Stimulated activated naive CD4-positive, alpha-beta T cell (primary cell): ENCODE measurements at places on chromosomes 1 and 21.

DNA sequence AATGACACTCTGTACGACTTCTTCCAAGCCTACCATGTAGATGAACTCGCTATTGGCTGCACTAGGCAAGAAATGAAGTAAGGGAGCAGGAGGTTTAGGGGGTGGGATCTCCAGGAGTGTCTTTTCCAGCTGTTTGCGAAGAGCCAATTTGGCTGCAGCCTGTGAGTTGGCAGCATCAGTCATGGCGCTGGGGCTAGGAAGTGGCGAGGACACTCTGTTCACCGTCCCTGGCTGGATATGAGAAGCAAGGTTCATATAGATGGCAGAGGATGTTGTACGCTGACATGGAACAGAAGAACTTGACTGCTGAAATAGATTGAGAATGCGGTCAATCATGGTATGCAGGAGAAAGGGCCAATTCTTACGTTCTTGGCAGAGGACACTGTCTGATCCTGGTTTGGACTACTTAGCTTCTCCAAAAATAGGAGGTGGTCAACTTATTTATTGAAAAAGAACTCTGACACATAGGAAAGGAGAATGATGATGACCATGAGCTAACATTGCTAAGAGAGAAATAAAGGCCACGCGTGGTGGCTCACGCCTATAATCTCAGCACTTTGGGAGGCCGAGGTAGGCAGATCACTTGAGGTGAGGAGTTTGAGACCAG, 41.2 kb downstream of the SLC27A3 start:
- DNase-seq: no peak

GRCh38 chr1:79663916-79664315, 657.4 kb upstream of the ADGRL4 start:
- no peak for DNase-seq

DNA sequence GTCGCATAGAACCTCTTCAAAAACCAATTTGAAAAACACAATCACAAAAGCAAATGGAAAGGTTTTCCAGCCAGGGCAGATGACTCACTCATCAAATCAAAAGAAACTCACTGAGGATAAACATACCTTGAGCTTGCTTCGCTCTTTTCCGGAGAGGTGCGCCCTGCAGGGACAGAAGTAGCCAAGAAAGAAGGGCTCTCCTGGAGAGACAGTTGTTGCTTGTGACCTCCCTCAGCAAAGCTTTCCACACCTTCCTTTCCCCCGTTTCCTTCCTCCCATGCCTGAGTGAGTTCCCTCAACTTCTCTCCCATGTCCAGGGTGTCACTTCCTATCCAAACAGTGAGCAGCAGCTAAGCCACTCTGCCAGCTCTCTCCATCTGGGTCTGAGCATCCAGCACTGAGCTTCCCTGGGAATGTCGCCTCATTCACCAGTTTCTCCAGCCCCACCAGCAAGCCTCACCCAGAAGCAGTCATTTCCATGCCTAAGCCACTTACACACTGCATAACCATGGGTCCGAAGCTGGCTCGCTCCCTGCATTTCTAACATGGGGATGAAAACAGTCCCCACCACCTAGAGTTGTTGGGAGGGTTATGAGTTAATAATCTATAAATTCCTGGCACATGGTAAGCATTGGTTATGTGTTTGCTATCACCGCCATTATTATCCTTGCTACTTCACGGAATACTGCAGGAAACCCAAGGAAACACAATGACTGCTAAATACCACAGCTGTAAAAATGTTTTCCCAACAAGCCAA, 75.0 kb downstream of the PTPN14 start:
- DNase-seq: no peak

- no peak for DNase-seq
Measured at GRCh38 chr1:167515461-167515860, 2.9 kb downstream of the CD247 start.

GRCh38 chr1:111878649-111879048, 110.8 kb downstream of the KCND3 start:
- DNase-seq: no peak

DNA sequence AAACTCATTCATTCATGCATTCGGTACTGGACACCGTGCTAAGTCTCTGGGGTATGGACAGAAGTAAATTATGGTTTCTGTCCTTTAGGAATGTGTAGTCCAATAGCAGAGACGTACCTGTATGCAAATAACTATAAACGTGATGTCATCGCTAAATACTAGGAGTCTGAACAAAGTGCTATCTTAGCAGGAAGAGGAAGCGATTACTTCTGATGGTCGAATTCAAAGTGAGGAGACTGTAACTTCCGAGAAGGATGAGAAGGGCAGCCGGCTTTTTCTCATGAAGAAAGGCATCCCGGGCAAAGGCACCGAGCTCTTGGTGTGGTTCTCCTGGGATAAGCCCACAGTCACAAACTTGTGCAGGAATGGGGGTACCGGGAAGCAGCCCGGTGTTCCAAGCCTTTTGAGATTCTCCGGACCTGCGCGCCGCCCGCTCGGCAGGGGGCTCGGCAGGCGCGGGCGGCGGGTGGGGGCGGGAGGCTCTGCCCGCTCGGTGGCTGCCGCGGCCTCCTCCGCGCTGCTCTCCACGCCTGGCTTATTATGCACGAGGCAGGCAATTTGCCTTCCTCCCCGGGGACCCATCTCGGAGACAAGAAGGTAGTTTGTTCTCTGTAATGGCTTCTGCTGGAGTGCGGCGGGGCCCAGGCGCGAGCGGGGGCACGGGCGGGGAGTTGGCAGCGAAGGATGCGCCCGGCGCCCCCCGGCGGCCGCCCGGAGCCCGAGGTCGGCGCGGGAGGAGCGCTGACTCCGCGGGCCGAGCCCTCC, 67.5 kb upstream of the CD1D start:
- peak; percentile 32 for DNase-seq

DNA sequence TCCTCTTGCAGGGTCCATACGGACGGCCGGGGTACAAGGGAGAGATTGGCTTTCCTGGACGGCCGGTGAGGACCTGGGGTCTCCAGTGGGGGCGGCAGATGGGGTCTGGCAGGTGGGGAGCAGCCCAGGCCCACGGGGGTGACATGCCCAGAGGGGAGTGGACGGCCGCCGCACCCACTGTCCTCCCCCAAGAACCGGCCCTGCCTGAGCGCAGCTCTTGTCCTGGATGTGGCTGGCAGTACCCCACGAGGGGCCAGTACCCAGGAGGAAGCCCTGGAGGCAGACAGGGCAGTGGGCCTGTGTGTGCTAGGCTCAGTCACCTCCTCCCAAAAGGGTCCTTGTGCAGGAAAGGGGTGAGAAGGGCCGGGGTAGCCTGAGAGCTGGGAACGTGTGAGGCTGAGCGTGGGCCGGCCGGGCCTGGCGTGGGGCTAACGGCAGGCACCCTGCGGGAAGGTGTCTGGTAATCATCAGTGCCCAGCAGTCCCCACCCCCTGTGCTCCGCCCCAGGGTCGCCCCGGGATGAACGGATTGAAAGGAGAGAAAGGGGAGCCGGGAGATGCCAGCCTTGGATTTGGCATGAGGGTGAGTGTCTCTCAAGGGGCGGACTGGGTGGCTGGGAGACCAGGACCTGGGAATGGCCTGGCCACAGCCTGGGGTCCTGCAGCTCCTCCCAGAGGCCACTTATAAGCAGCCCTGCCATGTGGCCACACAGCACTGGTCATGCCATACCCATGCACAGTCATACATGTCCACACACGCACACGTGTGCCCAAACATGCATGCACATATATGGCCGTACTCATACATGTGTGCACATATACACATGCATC, 47.2 kb downstream of the SLC19A1 start:
- DNase-seq: no peak

- no peak for DNase-seq
Measured at GRCh38 chr1:227780101-227781044, 35.1 kb upstream of the PRSS38 start.

GRCh38 chr1:243526180-243526579, 270.3 kb downstream of the SDCCAG8 start:
- no peak for DNase-seq

DNA sequence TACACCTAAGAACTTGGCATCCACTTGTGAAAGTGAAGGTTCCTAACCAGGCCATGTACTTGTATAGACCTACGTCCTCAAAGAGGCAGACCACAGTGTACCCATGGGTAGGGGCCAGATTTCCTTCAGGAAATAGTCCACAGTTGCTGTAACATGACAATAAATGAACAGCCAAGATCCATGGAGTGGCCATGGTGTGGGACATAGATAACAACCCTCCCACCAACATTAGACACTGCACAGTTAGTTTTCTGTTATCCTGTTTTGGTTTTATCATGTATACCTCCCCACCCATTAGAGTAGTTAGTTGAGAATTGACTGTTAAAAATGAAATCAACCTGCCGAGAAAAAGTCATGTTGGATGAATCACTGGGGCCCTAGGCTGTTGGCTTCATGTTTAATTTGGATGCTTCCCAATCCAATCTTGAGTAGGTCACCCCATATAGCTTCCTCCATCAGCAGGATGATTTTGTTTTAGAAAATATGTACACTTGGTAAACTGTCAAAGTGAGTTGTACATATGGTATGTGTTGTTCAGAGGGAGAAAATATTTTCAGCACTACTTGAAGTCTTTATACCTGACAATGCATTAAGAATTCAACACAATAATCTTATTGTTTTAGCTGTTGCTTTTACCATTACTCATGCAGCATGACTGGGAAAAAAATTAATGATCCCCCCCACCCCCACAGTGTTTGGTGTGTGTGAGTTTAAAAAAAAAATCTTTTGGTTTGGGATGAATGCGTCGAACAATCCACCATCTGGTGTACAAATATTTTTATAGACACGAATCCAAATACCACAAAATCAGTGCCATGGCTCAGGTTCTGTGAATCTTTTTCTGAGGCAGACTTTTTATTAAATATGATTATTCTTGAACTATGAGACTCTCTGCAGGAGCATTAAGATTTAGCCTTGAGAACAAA, 88.3 kb upstream of the ARHGAP29 start:
- no peak for DNase-seq

- no peak for DNase-seq
Measured at GRCh38 chr1:87642581-87643221, 314.0 kb downstream of the LMO4 start.

DNA sequence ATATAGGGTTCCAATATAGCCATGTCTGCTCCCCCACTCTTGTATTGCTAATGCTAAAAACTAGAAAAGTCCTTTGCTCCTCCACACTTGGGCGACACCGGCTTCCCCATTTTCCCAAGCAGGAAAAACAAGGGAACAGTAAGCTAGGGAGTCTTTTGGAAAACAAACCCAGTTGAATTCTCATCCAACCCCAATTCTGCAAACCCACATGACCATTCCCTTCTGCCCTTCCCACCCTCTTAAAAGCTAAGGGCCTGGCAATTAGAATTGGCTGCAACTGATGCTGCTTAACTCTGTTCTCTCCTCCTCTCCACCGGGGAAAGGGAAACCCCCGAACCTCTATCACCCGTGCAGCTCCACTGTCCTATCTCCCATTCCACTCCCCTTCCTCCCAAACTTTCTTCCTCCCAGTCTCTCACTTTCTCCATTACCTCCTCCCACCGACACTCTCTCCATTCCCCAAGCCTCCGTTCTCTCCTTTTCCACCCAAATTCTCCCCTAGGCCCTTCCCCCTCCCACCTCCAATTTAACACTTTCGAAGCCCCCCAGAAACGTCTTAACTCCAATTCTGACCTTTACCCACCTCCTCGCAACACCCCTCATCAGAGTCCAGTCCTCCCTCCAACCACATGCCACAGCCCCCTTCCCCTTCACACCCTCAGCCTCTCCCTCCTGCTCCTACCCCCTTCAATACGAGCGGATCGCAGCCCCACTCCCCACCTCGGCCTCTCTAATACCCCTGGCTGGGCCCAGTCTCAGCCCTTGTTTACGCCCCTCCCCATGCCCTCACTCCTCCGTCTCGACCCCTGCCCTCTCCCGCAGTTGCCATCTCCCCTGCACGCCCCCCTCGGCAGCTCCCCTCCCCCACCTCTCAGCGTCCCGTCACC, 701 bp downstream of the DEDD start:
- no peak for DNase-seq

- DNase-seq: no peak
Measured at GRCh38 chr1:212561501-212561931, 47.0 kb upstream of the ATF3 start.

GRCh38 chr1:19785660-19786059, 14.1 kb downstream of the TMCO4 start:
- DNase-seq: no peak

DNA sequence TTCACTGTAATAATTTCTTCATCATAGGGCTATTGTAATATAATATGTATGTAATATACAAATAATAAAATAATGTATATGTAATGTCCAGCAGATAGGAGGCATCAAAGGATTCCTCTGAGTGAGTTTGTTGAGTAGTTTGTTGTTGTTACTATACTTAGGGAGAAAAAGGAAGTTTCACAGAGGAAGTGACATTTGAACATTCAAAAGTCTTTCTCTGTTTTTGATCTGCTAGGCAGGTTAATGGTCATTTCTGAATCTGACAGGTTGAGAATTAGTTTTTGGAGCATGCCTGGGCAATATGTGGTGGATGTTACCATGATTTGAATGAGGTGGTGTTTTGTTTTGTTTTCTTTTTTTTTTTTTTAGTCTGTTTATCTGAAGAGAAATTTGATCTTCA, 102.1 kb downstream of the NRDC start:
- DNase-seq: no peak

DNA sequence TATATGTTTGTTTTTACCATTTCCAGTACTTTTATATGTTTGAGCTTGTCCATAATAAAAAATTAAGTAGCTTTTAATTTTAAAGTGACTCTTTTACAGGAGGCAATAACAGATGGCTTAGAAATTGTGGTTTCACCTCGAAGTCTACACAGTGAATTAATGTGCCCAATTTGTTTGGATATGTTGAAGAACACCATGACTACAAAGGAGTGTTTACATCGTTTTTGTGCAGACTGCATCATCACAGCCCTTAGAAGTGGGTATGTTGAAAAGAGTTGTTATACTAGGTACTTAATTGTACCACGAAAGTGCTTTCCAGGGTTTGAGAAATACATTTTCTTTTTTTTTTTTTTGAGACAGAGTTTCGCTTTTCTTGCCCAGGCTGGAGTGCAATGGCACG, 46.1 kb downstream of the RNF2 start:
- no peak for DNase-seq

GRCh38 chr1:51910221-51911000, 31.9 kb upstream of the NRDC start:
- DNase-seq: no peak

DNA sequence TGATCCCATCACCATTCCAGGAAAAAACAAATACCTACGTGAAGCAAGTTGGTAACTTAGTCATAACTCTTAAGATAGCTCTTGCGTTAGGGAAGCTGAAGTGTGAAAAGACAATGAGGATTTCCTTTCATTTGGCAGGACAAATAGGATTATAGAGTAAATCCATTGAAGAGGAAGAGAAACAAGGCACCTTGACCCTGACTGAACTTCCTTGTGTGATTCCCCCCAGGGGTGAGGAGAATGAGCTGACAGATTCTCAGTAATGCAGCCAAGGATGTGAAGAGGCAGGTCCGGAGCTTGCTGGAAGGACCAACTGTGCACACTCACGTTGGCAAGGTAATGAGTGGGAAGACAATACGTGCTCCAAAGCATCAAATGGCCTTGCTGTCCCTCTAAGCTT, 55.0 kb upstream of the HMCN1 start:
- no peak for DNase-seq

DNA sequence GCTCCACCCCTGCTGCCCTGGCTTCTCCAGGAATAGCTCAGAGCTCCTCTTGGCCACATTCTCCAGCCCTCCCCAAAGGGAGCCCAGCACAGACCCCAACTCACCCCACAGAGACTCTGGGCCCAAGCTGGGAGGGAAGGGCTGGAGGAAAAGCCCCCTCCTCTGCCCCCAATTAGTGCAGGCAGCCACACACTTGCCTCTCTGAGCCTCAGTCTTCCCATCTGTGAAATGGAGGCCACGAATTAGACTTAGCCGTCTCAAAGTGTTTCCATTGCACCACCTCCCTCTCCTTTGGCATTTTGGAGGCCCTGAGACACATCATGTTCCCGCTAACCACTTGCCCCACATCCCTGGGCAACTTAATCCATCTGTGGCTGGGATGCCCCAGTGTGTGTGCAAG, 108.0 kb downstream of the PAX7 start:
- no peak for DNase-seq
